ENCODE measurements at places on chromosomes 2 and 18.
A peak's percentile ranks its signal among the peaks of the same experiment; 100 is the strongest.

DNA sequence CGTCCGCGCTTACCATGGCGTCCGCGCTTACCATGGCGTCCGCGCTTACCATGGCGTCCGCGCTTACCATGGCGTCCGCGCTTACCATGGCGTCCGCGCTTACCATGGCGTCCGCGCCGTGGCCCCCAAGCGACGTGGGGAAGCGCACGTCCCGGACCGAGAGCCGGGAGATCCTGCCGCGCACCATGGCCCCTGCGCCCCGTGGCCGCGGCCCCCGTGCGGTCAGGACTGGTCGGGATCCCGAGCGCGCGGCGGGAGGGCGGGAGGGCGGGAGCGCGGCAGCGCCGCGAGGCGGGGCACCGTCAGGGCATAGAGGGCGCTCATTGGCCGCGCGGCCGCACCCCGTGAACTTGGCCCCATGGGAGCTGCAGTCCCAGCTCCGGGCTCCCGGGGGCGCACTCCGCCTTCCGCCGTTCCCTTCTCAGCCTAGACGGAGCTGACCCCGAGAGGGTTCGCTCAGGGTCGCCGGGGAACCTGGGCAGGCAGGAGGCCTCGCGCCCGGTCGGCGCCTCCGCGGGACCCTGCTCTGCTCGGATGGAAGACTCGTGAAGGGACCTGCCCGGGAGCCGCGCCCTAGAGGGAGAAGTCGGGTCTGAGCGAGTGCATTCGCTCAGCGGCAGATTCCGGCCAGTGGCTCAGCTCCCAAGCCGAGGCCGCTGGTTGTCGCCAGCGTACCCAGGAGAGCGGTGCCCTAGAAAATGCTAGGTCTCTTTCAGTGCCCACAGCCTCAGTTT lies at the start of gene ENOSF1:
TSS of gene ENOSF1 (minus strand) at position 230 of the 734 bp plus-strand sequence. CDS start at position 187, 43 bp downstream.
- peak; percentile 87 for DNase-seq

- no peak for DNase-seq
Observed at GRCh38 chr2:230773039-230773773, 60.6 kb downstream of the CAB39 start.

GRCh38 chr2:81250270-81250669 lies 945.7 kb upstream of the LRRTM1 start:
- no peak for DNase-seq

- no peak for DNase-seq
Observed at GRCh38 chr2:160478660-160479059, 14.9 kb downstream of the RBMS1 start.

GRCh38 chr2:112876971-112877361 lies 34.0 kb upstream of the IL37 start:
- DNase-seq = no peak

- DNase-seq = no peak
Observed at GRCh38 chr2:68231061-68231372, 21.3 kb downstream of the PPP3R1 start.

DNA sequence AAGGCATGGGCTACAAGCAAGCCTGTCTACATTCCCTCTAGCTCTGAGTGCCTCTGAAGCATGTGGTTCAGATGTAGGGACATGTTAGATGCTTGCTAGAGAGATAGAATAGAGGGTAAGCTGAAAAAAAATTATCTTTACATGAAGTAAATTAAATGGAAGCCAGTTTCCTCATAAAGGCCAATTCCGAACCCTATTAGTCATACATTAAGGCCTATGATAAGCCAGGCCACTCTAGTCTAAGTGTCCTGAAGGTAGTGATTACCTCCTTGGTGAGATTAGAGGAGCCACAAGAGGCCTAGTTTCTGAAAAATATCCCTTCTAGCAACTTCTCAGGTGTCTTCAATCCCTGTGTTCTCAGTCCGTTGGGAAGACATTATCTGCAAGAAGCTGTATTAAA lies 72.4 kb upstream of the NPAS2 start:
- no peak for DNase-seq

GRCh38 chr2:80256782-80257167 lies 47.8 kb downstream of the LRRTM1 start:
- no peak for DNase-seq

DNA sequence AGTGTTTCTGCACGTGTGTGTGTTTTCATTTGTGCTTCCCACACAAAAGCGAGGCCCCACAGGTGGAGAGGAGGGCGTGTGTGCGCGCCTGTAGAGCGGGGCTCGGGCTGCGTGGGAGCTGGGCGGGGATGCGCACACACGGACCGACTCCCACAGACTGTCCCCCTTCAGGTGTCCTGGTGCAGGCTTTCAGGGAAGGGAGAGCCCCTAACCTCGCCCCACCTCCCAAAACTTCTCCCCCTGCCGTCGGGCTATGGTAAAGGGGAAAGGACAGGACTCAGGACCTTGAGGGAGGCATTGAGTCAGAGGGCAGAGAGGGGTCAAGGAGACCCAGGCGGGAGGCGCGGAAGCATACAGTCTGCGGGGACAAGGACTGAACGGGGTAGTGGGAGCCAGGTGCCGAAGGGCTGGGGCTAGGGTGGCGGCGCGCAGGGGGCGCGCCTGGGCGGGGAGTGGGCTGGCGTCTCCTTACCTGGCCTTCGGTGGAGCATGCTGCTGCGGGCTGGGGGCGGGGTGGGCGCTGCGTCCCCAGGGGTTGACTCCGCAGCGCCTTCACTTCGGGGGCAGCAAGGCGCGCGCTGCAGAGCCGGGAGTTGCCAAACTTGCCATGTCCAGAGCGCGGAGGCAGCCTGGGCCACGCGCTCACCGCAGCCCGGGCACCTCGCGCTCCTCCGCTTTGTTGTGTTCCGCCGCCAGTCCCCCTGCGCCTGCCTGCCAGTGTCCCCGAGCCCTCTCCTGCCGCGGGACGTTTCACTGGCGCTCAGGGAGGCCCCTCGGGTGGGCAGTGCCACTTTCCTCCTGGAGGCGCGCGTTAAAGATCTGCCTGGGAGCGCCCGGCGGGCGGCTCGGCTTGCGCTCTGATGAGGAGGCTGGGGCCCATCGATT lies 302.0 kb downstream of the NCKAP5 start:
- peak; percentile 65 for DNase-seq

DNA sequence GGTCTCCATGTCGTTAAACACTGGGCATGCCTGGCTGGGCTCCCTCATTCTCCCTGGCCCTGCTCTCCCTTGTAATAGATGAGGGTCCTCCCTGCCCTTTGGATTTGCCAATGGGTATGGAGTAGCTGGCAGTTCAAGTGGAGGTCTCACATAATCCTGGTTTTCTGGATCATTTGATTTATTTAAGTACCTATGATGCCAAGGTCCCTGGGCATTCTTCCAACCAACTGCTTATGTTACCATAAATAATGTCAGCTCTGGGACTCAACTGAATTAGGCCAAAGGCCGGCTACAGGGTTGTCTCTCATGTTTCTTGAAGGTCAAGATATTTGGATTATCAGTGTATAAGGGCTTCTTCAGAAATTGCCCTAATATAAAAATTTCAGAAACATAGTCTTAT lies 104.9 kb upstream of the LYPD6 start:
- DNase-seq = no peak

GRCh38 chr2:141182246-141182645 lies 948.6 kb downstream of the LRP1B start:
- no peak for DNase-seq

- DNase-seq = no peak
Observed at GRCh38 chr18:37847544-37847943, 281.9 kb upstream of the CELF4 start.

DNA sequence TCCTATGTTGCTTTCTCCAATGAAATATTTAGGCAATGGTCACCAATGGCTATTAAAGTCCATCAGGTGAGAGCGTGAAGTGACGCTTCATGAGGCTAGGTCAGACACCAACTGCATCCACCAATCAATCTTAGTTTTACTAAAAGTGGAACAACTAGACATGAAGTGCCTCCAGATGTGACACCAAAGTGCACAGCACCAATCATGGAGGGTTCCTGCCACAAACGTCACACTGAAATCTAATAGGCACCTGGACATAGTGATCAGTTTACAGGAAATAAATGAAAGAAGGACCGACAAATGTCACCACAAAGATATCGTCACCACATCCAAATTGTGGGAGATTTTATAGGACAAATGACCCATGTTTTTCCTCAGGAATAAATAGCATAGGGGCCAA lies 70.5 kb downstream of the PSMG2 start:
- peak; percentile 23 for DNase-seq
